Stimulated activated CD4-positive, alpha-beta T cell treated with anti-CD3 and anti-CD28 coated beads, TNF-alpha, amount 100 ng/mL, for 4 hours (primary cell): ENCODE measurements at places on chromosomes 5 and 9.

- DNase-seq: no peak
Observed at GRCh38 chr9:17799369-17799768, 220.5 kb downstream of the SH3GL2 start.

DNA sequence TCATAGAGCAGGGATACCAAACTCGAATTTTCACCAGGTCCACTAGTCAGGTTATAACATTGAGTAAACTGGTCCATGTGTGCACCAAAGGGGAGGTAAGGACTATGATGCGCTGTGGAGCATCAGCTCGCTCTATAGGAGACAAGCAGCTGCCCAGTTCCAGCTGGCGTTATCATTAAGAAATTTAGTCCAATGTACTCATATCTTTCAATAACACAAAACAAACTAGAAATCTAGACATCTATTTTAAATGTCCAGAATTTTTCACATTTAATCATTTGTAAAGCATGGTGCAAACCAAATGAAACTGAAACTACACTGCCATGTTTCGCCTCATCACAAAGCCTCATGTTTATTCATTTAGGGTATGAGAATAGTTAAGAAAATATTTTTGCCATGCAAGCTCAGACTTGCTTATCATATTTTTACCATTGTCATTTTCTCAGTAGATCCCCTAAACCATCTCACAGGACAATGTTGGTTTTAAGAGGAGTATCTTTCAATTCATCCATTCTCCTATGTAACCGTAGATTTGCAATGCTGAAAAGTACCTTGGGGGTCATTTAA lies 50.9 kb downstream of the ZNF474 start:
- DNase-seq: no peak

GRCh38 chr9:104779334-104779733 lies 15.4 kb downstream of the NIPSNAP3B start:
- DNase-seq: no peak

DNA sequence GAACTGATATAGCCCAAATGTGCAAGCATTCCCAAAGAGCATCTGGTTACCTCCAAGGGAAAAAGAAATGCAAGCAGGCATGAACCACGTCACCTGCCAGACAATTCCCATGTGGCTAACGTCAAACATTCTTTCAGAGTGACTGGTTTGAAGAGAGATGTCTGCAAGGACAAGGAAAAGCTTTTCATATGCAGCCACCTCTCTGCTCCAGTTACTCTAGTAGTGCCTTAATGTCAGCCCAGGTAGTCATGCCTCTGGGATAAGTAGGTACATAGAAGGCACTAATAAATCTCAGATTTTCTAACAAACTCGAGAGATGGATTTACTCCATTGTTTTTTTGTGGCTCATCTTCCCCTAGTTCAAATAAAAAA lies 96.8 kb upstream of the IFNK start:
- no peak for DNase-seq

- DNase-seq: no peak
Observed at GRCh38 chr9:32992595-32993238, 8.7 kb downstream of the APTX start.

GRCh38 chr9:86052556-86053468 lies 46.5 kb downstream of the GOLM1 start:
- DNase-seq: no peak

DNA sequence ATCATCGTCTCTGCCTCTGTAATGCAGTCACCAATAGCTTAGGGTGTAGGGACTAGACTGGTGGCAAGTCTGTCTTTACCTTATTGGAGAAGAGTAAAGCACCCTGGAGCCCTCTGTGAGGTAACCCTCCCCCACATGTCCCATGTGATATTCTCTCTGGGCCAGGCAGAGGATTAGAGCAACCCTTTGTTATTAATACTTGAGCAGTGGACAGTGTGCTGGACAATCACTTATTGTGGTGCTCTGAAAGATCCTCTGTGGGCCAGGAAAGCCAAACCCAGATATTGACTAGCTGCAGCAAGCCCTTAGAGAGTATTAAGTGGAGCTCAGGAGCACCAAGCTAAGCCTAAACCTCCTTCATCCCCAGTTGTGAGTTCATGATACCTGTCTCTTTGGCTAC lies 139.7 kb upstream of the RUSC2 start:
- no peak for DNase-seq

DNA sequence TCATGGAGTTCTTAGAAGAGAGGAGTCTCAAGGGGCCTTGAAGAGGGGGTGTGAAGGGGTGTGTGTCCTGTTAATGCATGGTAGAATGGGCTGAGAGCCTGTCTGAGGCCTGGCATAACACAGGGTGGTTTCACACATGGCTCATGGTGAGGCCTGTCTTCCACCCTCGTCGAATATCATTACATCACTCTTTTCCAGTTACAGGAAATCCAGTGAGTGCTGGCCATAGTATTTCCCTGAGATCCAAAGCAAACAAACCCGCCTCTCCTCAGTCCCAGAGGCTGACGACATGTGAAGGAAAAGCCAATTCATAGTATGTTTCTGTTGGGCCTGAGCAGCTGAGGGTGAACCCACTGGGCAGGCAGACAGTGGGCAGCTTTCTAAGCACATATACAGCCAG lies 159.4 kb upstream of the NR3C1 start:
- DNase-seq: no peak

- DNase-seq: no peak
Observed at GRCh38 chr5:132681476-132681831, 7.7 kb downstream of the IL4 start.

DNA sequence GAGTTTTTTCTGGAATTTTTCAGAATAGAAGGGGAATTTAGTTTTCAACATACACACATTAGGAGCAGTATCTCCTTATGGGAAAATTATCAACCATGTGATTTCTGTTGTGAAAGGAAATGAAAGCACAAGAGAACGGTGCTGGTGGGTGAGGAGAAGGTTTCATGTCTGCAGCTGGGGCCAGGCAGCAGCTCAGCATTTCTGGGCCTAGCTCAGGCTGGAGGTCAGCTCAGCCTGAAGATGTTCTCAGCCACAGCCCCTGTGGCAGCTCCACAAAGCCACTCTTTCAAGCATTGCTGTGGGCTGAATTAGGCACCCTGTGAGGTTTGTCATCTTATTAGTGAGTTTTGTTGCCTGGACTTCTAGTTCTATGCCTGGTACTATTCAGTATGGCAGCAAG lies 90.3 kb downstream of the DIRAS2 start:
- no peak for DNase-seq

GRCh38 chr9:116416421-116416820 lies 262.8 kb downstream of the PAPPA start:
- DNase-seq: no peak

GRCh38 chr5:155529362-155529761 lies 515.8 kb downstream of the KIF4B start:
- no peak for DNase-seq
